ENCODE measurements at places on chromosomes 1 and 21.
A peak's percentile ranks its signal among the peaks of the same experiment; 100 is the strongest.

- no peak for DNase-seq
Observed at GRCh38 chr1:192575499-192576189, at the start of gene RGS1. Gene RGS1, plus strand, starts transcription at chr1:192575773. Its CDS starts 20 bp downstream, at chr1:192575793.

DNA sequence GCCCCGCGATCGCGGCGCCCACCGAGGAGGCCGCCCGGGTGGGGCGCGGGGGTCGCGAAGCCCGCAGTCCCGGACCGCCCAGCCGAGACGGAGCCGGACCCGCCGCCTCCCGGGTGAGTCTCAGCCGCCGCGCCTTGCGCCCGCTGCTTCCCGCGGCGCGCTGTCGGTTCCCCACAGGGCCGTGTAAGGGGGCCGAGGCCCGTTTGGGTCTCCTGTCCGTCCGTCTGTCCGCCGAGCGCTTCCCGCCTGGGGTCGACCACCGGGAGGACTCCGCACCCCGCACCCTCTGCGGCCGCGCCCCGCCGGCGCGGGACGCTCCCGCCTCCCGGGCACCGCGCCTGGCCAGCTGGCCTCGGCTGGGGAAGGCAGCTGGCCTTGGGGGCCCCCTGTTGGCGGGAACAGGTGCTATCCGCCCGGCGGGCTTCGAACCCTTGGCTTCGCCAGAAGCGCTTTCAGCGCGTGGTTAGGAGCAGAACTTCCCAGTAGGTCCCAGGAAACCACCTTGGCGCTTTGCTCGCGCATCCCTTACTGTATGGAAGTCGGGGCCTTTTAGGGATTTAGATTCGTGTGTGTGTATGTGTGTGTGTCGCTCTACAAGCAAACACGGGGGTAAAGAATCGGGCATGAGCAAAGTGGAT, 414 bp downstream of the TMEM51 start:
- DNase-seq = peak; percentile 43

DNA sequence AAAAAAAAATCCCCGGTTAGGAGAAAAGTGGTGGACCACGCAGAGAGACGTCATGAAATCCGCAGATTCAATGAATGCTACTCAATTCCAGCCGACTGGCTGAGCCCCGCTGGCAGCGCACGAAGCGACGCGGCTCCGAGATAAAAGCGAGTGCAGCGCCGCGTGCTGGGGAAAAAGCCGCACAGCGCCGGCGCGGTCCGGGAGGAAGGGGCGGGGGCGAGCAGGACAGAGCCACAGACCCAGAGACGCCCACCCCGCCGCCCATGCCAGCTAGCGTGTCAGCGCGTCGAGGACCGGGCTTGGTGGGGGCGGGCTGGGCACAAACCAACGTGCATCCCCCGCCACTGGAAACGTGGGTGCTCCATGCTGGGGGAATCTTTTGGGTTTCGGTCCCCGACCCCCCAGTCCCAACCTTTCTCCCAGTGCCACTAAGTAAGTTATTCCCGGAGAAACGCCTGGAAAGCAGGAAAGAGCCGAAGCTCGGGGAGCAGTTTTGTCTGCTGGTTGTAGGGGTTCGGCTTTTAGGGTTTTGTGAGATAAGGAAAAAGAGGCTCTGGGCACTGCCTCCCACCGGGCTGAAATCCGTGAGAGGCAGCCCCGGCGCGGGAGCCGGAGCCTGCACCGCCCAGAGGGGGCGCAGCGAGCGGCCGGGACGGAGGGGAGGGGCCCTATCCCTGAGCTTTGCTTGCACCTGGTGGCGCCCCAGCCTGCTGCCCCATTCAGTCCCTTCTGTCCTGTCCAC, at the start of gene KCNJ6:
TSS of gene KCNJ6 (minus strand) at position 148 of the 742 bp plus-strand sequence. CDS start 75,775 bp downstream, outside the sequence.
- peak; percentile 54 for DNase-seq

DNA sequence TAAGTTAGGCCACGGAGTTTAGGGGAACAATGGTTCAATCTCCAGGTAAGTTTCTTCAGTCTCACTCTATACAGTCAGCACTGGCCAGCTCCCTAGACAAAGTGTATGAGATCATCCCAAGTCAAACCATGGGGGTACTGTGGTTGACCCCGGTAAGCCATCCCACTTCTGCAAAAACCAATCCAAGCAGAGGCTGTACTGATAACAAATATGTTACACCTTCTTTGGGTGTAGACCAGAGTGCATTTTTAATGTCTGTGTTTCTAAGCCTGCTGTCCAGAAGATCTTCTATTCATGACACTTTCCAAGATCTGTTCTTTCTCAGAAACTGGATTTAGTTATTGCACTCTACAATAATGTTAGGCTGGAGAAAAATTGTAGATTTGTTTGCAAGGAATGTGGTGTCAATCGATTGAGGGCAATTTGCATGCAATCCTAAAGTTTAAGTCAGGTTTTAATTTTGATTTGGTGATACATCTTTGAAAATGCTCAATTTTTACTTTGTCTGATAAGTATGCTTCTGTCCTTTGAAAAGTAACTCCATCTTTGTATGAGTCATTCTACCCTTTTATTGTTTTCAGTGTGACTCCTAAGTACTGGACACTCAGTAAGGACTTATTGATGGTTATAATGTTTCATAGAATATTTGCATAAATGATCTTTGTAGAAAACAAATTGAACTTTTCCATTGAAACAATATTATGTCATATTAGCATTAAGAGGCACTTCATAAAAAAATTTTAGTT, 152.4 kb downstream of the HLX start:
- no peak for DNase-seq

- no peak for DNase-seq
Observed at GRCh38 chr1:12163210-12163609, 3.6 kb upstream of the TNFRSF1B start.

GRCh38 chr1:42037586-42037985, 115.6 kb upstream of the GUCA2B start:
- DNase-seq = peak; percentile 12

DNA sequence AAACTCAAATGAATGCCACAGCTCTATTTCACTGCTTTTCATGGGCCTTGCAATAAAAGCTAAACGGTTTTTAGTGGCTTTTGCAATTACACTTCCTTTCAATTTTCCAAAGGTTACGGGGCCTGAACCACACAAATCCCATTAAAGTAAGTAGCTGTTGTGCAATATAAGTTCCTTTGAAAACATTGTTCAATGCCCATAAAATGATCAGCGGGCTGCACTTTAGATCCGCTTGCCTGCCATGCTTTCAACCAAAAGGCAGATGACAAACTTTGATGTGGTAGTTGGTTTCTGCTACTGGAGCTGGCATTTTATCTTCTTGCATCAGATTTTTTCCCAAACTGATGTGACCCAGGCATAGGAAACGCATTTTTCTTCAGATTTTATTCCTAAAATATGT, 50.2 kb downstream of the PRRX1 start:
- no peak for DNase-seq

DNA sequence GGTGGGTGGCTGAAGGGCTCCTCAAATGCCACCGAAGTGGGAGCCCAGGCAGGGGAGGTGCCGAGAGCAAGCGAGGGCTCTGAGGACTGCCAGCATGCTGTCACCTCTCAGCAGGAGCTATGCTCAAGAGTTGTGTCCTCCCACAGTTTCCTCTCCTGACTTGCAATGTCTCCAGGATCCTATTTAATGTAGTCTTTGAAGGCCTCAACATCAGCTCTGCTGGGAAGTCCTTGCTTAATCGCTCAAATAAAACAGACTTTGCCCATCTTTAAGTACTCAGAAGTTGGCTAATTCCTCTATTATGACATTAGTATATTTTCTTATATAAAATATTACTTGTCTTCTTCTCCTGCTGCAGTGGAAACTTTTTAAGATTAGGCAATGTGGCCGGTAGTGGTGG, 154.2 kb upstream of the NRIP1 start:
- DNase-seq = no peak

DNA sequence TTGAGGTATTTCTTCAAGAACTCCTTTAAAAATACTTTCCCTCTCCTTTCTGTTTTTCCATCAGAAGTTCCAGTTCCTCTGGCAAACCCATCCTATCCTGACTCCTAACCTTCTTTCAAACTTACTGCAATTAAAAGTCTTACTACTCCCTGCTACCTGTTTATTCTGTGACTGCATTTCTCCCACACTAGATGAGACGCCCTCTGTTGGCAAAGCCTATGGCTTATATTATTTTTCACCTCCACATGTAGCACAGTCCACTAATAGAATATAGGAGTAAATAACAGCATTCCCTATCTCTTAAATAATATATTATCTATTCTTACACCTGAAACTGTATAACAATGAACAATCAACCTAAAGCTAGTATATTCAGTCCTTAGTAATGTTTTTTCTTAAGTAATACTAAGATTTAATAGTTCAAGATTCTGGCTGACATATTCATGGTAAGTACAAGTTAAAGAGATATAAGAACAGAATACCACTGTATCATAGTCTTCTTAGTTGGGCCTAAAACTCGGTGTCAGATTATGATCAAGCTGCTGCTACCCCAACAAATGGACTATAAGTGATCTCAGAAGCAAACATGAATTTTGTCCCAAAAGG, 54.8 kb downstream of the RAB3GAP2 start:
- no peak for DNase-seq

DNA sequence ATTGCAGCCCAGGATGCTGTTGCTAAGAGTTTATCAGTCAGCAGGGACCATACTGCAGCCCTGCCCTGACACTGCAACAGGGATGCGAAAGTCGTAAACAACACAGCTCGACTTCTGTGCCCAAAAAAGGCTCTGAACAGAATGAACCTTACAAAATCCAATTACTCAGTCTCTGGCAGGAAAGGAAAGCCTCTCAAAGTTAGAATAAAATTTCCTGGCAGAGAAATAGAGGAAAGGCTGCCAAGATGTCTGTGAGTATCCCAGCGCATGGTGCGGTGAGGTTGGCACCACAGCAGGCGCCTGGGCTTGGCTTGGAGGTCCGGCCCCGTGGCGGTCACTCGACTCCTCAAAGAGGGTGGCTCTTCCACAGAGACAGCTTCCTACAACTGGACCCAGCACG, 185.8 kb downstream of the PCP4 start:
- no peak for DNase-seq

GRCh38 chr1:11929849-11930248, 3.6 kb upstream of the KIAA2013 start:
- DNase-seq = peak; percentile 85

GRCh38 chr1:23793018-23793781, 2.3 kb downstream of the LYPLA2 start:
- DNase-seq = peak; percentile 39

DNA sequence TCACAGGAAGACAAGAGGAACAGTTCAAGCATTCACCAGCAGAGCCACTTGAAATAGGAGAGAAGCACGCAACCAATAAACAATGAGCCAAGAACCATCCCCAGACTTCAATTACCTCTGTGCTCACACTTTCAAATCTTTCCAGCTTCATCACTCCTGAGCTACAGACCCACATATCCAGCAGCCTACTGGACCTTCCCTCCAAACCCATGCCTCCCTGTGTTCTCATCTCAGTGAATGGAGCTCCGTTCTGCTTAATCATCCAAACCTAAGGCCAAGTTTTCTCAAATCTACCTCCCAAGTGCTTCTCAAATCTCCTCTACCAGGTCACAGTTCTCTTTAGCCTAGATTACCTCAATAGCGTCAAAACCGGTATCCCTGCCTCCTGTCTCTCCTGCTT, 3.7 kb downstream of the PEF1 start:
- DNase-seq = no peak

DNA sequence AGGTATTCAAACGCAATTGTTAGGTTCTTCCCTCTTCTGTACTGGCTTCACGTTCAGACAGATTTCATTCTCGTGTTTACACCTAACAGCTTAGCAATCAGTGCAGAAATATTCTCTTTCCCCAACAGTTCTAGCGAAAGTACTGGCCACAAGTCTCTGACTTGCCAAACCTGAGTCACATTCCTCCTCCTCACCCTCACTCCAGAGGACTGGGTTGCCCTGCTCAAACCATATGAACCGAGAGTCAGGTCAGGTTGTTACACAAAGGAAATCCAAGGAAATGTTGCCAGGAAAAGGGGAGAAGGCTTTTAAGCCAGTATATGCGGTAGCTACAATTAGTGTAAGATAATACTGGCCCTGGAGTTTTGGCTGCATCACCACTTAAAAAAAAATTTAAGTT, 282.5 kb downstream of the RGS7 start:
- no peak for DNase-seq

DNA sequence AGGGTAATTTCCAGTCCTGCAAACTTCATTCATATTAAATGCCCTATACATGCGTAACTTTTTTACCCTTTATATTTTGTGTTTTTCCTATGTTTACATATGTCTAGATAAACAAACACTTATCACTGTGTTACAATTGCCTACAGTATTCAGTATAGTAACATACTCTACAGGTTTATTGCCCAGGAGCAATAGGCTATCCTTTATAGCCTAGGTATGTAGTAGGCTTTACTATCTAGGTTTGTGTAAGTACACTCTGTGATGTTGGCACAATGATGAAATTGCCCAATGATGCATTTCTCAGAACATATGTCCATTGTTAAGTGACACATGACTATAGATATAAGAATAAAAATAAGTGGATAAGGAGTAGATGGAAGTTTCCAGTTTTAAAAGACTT, 345.5 kb upstream of the C1orf87 start:
- DNase-seq = no peak

DNA sequence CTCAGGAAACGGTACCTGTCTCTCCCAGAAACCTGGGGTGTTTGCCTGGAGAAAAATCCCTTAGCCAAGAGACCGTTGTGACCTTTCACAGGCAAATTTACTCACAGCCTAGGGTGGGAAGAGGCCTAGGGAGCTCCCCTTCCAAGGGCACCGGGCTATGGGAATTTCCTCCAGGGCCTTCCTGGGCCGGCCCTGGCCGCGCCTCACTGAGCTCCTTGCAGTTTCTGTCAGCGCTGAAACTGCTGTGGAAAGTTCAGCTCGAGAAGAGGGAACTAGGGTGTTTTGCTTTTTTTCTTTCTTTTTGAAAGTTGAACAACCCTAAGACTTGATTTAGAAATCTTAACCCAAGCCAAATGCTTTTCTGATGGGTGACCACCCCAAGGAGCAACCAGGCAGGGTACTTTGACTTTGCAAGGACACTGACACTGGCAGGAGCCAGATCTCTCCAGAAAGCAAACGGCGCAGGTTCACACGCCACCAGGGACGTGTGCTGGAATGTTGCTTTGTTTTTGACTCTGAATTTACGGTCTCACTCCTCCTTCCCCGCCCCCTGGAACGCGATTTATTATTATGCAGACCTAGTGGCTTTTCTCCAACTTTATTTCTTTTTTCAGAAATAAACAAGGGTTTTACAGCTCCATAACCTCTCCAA, 229.6 kb upstream of the JUN start:
- DNase-seq = peak; percentile 65

Data from fibroblast of skin of right biceps (primary cell).